Sigmoid colon (tissue), 7 donors: ENCODE measurements at places on chromosomes 7 and 10. TPM values are rescaled to one million over a fixed set of nuclear protein-coding genes. Genes with fewer than 3 reads are reported as not detected.

ANKRD22 gene
- total RNA-seq = not detected

STRIP2 gene
- total RNA-seq = 4.4 TPM

PAPOLB gene
- not detected for total RNA-seq

TMEM106B gene
- 77.1 TPM for total RNA-seq

ZP3 gene
- not detected for total RNA-seq

SPDYE18 gene
- total RNA-seq = 1.1 TPM

ITIH2 gene
- total RNA-seq = not detected

SMARCD3 gene
- 51.0 TPM for total RNA-seq

UNCX gene
- not detected for total RNA-seq

TCAF1 gene
- total RNA-seq = 51.9 TPM

ST8SIA6 gene
- total RNA-seq = 2.6 TPM
